ENCODE measurements at places on chromosomes 12 and 14.
A peak's percentile ranks its signal among the peaks of the same experiment; 100 is the strongest.

DNA sequence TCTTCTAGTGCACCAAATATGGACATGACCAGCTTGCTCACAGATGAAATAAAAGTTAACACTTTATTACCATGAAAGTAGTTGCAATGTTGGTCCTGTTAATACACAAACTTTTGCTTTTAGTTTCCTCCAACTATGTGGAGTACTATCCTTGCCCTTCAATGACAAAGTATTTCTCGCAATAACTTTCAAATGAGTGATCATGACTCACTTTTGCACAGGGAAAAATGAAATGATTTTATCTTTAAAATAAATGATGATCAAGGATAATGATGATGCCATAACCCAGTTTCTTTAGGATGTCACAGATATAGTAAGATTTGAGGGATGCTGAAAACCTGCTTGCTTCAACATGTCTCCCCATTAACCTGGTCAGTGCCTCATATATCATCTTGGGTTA lies 254.0 kb upstream of the KITLG start:
- no peak for DNase-seq

- no peak for DNase-seq
Observed at GRCh38 chr14:93160353-93160801, 24.3 kb downstream of the MOAP1 start.

DNA sequence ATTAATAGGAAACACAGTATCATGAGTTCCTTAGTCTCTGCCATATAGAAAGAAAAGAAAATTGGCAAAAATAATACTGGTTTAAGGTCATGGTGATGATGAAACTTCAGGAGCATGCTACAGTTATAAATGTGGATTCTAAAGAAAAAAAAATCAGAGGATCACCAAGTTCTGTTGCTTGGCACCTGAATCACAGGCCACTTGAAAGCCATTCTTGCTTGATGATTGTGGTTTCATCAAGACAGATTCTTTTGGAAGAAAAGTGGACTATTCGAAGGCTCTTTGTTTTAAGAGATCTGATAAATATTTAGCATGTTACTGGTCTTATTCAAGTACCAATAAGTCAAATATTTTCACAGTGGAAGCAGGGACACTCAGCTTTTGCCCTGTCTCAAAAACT lies 148.9 kb downstream of the SAMD4A start:
- DNase-seq: no peak

GRCh38 chr12:111596985-111597830 lies 1.9 kb downstream of the ATXN2 start:
- DNase-seq: peak; percentile 65

GRCh38 chr12:34402228-34402898 lies 380.1 kb downstream of the ALG10 start:
- DNase-seq: no peak

GRCh38 chr12:30622509-30622908 lies 73.2 kb downstream of the IPO8 start:
- DNase-seq: no peak

DNA sequence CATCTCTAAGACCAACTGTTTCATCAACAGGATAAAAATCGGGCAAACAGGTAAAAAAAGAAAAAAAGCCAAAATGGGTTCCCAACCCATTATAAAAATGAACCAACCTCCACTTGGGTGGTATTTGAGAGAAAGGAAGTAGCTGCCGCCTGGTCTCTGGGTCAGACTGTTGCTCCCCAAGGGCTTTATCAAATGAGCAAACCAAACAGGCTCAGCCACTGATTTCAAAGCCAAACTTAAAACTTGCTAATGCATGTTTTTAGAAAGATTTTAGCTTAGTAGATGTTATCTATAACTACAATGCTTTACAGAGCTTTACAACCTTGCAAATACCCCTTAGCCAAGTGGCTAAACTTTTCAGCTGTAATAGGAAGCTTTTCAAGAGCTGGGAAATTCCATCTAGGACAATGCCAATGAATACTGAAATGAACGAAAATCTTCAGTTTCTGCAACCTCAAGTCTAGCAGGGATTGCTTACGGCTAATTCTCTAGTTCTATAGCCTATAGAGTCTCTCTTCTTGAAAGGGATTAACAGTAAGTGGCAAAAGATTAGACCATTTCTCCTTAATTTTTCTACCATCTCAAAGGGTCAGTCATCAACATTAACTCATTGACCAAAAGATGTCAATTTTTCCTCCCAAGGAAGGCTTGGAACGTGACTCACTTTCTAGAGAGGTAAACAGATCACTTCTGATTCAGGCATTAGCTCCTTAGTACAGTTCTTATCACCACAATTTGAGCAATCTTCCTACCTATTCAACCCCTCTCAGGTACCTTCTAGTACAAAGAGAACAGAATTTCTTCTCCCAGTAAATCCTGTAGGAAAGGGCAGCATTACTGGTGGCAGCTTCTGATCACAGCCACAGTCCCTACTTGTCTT lies 4.2 kb downstream of the PPM1H start:
- DNase-seq: no peak

DNA sequence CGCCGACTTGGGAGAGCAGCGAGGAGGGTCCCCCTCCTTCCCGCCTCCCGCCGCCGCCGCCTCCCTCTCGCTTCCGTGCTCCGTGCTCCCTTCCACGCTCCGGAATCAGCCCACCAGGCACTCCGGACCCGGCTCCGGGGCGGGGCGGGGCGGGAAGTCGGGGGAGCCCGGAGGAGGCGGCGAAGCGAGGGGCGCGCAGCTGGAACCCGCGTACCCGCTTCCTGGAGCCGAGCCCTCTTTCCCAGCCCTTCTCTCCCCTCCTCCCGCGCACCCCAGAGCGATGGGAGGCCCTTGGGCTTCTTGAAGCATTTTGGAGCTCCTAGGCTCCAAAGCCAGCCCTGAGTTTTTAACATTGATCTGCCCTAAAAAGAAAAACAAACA lies at the start of gene SYNDIG1L:
Gene SYNDIG1L (minus strand): TSS at position 9 of the 381 bp plus-strand sequence. CDS start 16,466 bp downstream, outside the sequence.
- DNase-seq: no peak

DNA sequence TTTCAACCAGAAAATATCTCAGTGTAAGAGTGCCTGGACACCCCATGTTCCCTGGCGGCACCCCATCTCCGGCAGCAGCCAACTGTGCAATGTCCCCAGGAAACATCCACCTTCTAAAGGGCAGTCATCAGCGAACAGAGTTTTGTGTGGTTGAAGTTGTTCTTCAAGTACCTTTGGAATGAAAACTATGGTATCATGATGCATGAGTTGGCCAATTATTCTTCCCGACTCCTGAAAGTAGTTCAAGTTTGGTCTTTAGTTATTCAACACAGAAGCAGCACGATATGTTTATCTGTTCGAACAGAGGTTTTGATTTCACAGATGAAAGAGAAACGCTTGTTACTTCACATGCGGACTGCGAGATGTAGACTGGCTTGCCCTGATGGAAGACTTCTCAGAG lies 21.1 kb upstream of the TTC7B start:
- no peak for DNase-seq

GRCh38 chr12:76242813-76243550 lies 105.2 kb downstream of the BBS10 start:
- no peak for DNase-seq

DNA sequence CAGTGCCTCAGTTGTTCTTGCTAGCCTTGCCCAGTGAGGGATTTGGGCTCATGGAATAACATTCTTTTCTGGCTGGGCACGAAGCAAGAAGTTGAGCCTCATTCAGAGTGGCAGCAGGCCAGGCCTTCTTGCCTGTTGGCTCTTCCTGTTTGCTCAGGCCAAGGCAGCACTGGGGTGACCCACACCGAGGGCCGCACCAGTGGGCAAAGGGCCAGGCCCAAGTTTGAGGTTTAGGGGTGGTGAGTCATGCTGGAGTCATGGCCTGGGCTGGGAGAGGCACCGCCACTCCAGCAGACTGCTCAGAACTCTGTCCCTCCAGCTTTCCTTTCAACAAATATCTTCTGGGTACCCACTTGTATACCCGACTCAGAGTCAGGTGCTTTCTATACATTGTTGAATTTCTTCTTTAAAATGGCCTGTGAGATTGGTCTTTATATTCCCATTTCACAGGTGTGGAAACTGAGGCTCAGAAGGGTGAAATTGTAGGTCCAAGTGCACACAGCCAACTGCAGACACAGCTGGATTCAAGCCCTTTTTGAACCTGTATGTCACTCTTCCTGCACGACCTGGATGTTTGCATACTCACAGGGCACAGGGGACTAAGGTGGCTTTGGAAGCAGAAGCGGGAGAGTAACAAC lies 279.4 kb downstream of the FOXN3 start:
- no peak for DNase-seq

- DNase-seq: no peak
Observed at GRCh38 chr12:59059088-59059935, 139.0 kb upstream of the LRIG3 start.

GRCh38 chr14:102140027-102140749 lies 491 bp downstream of the WDR20 start:
- no peak for DNase-seq

DNA sequence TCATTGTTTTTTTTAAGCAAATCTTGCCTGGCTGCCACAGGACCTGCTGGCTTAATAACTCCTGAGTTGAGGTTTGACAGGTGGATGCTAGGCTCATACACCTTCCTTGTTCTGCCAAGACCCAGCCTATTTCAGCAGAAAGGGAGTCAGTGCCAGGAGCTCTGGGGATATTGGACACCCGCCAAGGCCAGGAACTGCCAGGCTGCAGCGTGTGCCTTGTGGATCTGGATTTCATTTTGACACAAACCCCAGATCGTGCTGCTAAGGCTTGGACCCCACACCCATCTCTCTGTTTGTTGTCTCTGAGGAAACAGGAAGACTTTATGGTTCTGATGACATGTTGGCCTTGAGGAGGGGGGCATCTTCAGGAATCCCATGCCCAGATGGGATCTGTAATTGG lies 44.4 kb upstream of the PRIMA1 start:
- peak; percentile 74 for DNase-seq

DNA sequence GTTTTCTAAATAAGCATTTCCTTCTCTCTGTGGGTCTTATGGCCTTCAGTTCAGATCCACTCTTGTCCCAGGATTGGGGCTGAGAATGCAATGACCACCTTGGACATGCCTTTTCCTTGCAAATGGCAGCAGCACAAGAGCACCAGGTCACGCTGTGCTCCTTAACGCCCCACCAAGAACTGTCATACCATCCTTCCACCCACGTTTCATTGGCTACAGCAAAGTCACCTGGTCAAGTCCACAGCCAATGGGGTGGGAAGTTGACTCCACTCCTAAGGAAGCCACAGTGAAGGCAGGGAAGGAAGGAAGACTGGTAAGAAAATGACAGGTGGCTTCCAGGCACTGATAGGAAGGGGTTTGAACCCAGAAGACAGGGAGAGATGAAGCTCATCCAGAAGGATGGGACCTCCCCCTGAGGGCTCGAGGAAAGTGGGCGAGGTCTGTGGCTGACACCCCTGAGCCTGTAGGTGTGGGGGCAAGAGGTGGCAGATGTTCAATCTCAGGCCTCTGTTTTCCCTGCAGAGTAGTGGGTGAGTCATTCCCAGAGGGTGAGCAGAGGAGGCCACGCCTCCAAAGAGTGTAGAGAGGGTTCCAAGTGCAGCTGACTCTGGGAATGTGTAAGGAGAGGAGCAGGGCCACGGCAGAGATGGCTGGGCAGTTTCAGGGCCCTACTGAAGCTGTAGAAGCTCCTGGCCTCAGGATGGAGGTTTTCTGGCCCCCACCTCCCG lies 113.5 kb upstream of the VRK1 start:
- no peak for DNase-seq

GRCh38 chr12:68792952-68793351 lies 15.0 kb upstream of the MDM2 start:
- no peak for DNase-seq

GRCh38 chr12:95413576-95413975 lies 60.4 kb upstream of the METAP2 start:
- DNase-seq: no peak

- no peak for DNase-seq
Observed at GRCh38 chr12:38389614-38390013, 73.0 kb downstream of the ALG10B start.

GRCh38 chr12:56206452-56207166 lies 15.1 kb downstream of the RNF41 start:
- no peak for DNase-seq

GRCh38 chr14:53896726-53897125 lies 59.9 kb downstream of the BMP4 start:
- no peak for DNase-seq

GRCh38 chr14:87632796-87633195 lies 360.2 kb downstream of the GALC start:
- no peak for DNase-seq

DNA sequence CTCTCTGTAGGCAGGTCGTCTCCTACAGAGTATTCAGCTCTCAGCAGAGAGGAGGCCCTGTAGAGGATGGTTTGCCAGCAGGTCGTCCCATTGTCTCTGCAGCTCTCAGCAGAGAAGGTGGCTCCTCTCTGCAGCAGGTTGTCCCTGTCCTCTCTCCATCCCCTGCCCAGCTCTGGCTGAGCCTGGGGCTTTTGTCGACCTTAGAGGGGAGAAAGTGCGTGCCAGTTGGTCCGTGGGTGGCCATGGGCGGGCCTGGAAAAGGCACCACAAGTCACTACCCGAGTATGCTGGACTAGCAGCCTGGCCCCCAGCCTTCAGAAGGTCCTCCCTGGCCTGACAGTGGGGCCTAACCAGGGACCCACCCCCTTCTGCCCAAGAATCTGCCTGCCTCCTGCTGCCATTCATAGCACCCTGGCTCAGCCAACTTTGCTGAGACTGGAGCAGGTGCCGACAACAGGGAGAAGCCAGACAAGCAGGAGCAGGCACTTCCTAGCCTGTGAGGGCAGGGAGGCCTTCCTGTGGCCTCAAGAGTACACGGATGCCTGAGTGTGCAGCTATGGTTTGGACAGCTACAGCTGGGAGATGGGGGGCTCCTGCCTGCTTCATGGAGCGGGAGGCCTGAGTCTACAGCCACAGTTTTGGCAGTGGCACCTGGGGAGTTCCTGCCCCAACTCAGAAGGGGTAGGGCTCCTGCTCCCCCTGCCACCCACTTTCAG lies 59.7 kb upstream of the KCNH3 start:
- DNase-seq: no peak

DNA sequence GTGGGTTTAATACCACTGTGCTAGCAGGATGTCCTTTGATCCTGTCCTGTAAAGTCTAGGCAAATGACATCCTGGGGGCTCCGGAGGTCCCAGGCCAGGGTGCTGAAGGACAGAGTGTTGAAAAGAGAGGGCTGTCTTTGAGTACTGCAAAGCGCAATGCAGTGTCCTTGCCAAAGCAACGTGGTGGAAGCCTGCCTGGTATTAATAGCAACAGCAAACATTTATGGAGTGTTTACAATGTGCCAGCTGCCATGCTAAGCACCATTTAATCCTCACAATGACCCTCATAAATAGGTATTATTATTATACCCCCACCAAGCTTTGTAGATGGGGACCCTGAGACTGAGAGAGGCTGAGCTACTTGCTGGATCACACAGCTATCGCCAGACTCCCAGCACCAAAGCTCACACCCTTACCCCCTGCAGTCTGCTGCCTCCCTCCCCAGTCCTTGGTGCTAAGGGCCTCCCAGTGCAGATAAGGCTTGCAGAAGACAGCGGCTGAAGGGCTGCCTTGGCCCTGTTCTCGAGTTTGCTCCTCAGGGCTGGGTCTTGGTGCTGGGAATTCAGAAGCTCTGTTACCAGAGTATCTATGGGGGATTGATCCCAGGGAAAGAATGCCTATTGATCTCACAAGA lies 427.7 kb downstream of the FUT8 start:
- peak; percentile 10 for DNase-seq

DNA sequence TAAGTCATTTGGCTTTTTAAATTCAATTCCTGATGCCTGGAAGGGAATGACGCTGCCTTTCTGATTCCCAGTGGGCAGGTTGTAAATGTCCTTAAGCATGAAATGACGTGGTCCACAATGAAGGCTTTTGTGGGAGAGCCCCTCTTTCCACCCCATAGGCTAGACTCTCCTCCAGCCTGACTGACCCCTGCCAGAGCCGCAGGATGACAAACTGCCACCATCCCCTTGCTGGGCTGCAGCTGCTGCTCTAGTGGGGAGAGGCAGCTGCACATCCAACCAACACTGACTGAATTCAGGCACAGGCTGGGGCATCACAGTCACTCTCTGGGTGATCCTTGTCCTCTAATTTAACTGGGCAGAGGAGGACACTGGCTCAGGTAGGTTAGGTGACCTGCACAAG lies 6.3 kb downstream of the TSPAN11 start:
- no peak for DNase-seq
